Endothelial cell of coronary artery (primary cell): ENCODE measurements at places on chromosomes 4 and X. TPM values are rescaled to one million over a fixed set of nuclear protein-coding genes. Genes with fewer than 3 reads are reported as not detected.

FUNDC1 gene
- 8.1 and 9.3 TPM in 2 replicates for total RNA-seq

CXCL13 gene
- not detected in 2 replicates for total RNA-seq

SULT1E1 gene
- 8.5 and 175 TPM in 2 replicates for total RNA-seq

ITIH6 gene
- total RNA-seq, result not detected in 2 replicates

MAGED4 gene
- total RNA-seq, result 7.1 and 10.5 TPM in 2 replicates

MTNR1A gene
- not detected in 2 replicates for total RNA-seq

CLDN2 gene
- not detected in 2 replicates for total RNA-seq

PF4V1 gene
- not detected in 2 replicates for total RNA-seq

POF1B gene
- not detected in 2 replicates for total RNA-seq

MAGEC1 gene
- not detected in 2 replicates for total RNA-seq

CFAP299 gene
- 0.09 and 0.54 TPM in 2 replicates for total RNA-seq

USP17L29 gene
- total RNA-seq, result not detected in 2 replicates

DHX15 gene
- 153 and 159 TPM in 2 replicates for total RNA-seq

CLDN34 gene
- total RNA-seq, result 0.09 TPM in 1 of 2 replicates, not detected in the other

BEND2 gene
- total RNA-seq, result not detected in 2 replicates

CRLF2 gene
- total RNA-seq, result not detected in 2 replicates

S100P gene
- 0.18 TPM in 1 of 2 replicates, not detected in the other for total RNA-seq

TRIML2 gene
- total RNA-seq, result not detected in 2 replicates

SCML2 gene
- 0.94 and 1.3 TPM in 2 replicates for total RNA-seq

RAB40AL gene
- total RNA-seq, result 0.36 and 0.75 TPM in 2 replicates

SYTL5 gene
- total RNA-seq, result 0.09 TPM in 1 of 2 replicates, not detected in the other

ADH1A gene
- not detected in 2 replicates for total RNA-seq

RBM46 gene
- not detected in 2 replicates for total RNA-seq

CABS1 gene
- total RNA-seq, result not detected in 2 replicates

NKX3-2 gene
- total RNA-seq, result under 0.01 TPM in 1 of 2 replicates, not detected in the other

CT55 gene
- total RNA-seq, result not detected in 2 replicates

SMIM10 gene
- total RNA-seq, result 0.63 and 0.85 TPM in 2 replicates
